ENCODE measurements at places on chromosomes 4 and X.

- no peak for DNase-seq
Observed at GRCh38 chrX:19931146-19931545, 43.7 kb upstream of the SH3KBP1 start.

DNA sequence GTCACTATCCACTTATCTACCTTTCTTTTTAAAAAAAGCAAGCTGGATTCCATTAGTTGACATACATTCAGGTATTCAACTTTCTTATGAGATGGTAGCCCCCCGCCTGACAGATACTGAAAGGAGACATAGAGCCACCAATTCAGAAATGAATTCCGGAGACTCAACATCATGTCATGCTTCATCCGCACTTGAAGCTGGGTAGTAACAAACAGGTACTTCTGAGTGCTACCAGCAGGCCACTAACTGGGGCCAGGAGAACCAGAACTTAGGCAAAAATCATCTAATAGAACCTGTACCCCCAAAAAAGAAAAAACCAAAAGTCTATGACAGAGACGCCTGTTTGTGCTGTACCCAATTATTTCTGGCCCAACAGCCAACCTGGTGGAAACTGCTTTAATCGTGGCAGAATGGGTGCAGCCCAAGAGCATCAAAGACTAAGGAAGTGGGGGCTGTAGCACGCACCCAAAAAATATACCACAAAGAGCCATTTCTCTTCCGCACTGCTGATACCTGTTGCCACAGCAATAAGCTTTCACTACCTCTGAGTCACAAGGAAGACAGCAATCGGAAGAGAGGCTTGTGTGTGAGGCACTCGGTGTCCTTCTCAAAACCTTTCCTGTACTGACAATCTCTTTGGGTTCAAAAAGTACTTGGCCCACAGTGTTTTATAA, 84.8 kb downstream of the AFAP1 start:
- DNase-seq: peak; percentile 67

DNA sequence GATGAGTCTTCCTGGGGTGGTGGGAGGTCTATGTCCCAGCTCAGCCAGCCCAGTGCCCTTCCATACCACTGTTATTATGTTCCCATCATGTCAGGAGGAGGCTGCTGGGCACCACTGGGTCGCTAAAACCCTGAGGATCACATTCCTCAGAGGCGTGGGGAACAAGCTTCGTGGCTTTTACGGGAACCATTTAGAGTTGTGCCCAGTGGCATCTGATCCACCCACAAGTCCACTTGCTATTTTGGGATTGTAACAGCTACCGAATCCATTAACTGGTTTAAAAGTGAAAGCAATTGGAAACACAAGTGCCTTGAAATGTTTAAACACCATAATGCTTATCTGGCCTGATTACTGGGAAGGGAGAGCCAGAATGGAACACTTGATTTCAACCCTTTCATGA, 13.1 kb upstream of the CCKAR start:
- no peak for DNase-seq

DNA sequence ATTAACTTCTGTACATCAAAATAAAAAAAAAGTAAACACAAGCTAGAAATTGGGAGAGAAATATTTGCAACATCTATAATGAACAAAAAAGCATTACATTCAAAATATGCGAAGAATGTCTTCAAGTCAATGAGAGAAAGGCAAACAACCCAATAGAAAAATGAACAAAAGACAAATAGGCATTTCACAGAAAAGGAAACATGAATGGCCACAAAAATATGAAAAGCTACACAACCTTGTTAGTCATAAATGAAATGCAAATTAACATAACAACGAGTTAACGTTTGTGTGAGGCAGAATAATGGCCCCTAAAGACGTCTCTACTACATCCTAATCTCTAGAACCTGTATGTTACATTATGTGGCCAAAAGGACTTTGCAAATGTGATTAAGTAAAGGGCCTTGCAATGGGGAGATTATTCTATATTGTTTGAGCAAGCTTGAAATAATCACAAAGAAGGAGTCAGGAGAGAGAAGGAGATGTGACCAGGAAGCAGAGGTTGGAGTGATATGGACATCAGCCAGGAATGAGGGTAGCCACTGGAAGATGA, 86.8 kb downstream of the WDFY3 start:
- DNase-seq: no peak

GRCh38 chr4:98781641-98782357, 123.4 kb upstream of the TSPAN5 start:
- no peak for DNase-seq

Measured in T-helper 1 cell (primary cell).